ENCODE measurements at places on chromosomes 5 and 9. TPM values are rescaled to one million over a fixed set of nuclear protein-coding genes. Genes with fewer than 3 reads are reported as not detected.

DNA sequence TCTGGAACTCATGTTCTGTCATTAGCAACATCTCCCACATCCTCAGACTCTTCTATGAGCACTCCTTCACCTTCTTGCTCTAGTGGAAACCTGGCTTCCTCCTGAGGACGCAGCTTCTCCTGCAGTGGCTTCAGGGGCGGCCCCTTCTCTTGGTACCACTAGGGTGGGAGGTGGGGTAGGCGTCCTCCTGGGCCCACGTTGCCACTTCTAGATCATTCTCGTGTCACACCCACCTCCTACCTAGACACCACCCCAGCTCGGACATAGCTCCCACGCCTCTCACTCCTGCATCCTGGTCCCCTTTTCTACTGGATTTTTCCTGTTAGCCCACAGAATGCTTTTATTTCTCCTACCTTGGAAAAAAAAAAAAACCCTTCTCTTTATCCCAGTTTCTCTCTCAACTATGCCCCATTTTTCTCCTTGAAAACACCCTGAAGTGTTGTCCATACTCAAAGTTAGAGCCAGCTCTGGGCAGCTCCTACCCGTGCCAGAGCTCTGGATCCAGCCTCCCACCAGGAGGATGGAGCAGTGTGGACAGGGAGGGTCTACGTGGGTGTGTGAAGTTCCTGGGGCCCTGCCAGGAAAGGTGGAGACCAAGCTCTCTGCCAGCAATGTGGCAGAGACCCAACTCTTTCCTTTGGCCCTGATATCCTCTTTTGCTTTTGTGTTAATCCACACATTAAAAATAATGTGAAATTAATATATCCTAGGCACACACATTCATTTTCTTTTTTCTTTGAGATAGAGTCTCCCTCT is 179.2 kb downstream of the HSPA4 start:
- H3K27ac ChIP-seq, result no peak overlapping the region
- DNase-seq, result no peak
- no peak overlapping the region for H3K4me3 ChIP-seq
- H3K36me3 ChIP-seq, result no peaks in the 10 kb centered on the region
- no peaks in the 10 kb centered on the region for H3K27me3 ChIP-seq

The OR1J2 gene
- not detected for polyA plus RNA-seq

The FOXD4L4 gene
- polyA plus RNA-seq, result not detected

The LIX1 gene
- 2.7 TPM for polyA plus RNA-seq

The ADAMTS19 gene
- polyA plus RNA-seq, result 1.1 TPM

The FOXD4L5 gene
- polyA plus RNA-seq, result 0.24 TPM

DNA sequence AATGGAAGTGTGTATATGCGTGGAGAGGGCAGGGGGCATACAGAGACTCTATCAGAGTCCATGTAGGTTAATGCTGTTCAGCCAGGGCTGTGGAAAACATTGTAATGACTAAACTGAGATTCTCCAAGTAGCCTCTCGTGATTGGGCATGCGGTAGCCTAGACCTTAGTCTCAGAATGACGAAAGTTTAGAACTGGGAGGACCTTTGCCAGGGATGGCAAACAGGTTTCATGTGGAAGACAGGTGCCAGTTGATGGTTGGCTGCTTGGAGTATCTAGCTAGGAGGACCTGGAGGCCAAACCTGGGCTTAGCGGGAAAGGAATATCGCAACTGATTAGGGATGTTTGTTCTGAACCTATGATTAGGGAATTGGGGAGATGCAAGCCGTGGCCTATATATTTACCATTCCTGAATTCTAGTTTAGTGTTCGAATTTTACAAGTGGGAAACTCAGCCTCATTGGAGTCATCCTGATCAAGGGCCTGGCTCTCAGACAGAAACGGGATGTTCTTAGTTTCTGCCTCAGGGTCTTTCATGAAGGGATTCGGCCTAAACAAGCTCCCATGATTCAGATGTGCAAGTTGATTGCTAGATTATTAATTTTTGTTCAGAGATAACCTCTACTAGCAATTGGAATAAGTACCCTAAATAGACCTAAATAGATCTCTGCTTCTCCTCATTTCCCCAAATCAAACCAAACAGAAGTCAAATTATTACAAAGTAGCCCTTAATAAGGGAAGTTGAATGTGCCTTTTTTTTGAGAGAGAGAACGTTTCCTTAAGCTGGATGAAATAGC is 26.8 kb upstream of the TJP2 start:
- no peak overlapping the region for H3K4me3 ChIP-seq
- H3K36me3 ChIP-seq, result no peaks in the 10 kb centered on the region
- H3K4me1 ChIP-seq, result peaks cover 14% of the 10 kb centered on the region
- no peak for DNase-seq
- no peak overlapping the region for H3K27ac ChIP-seq
- no peaks in the 10 kb centered on the region for H3K27me3 ChIP-seq

DNA sequence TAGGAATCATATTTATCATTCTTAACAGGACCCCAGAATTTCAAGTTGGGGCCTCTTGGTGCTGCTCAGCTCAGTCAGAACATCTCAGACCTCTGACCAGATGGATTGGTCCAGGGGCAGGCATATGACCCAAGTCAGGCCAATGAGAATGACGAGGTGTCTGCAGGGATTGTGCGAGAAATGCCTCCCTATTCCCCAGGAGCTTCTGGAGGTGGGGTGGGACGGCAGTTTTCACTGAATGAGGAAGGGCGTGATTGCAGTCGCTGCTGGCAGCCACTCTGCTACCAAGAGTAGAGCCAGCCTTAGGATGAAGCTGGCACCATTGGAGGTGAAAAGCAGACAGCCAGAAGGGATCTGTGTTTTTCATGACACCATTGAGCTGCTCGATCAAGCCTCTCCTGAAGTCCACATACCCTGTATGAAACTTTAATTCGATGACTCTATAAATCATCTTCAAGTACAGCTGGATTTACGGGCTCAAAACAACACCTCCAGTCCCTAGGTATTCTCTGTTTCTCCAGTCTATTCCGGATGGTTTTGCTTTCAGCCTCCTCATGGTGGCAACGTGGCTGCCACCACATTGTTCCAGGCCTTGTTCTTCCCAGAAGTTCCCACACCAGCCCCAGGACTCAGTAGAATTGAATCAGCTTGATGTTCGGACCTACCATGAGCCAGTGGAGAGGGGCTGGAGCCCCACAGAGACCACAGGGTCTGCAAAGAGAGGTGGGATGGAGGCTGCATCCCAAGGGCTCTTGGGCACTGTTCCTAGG is 70.2 kb upstream of the ADAMTS2 start:
- H3K27me3 ChIP-seq, result peaks cover 19% of the 10 kb centered on the region
- no peak for DNase-seq
- H3K36me3 ChIP-seq, result no peaks in the 10 kb centered on the region
- H3K4me1 ChIP-seq, result no peaks in the 10 kb centered on the region
- H3K4me3 ChIP-seq, result no peak overlapping the region
- H3K27ac ChIP-seq, result no peak overlapping the region

GRCh38 chr5:98510143-98510985 is 263.1 kb upstream of the RGMB start:
- no peaks in the 10 kb centered on the region for H3K4me1 ChIP-seq
- H3K36me3 ChIP-seq, result no peaks in the 10 kb centered on the region
- peak; percentile 9 for DNase-seq
- no peak overlapping the region for H3K4me3 ChIP-seq
- no peak overlapping the region for H3K27ac ChIP-seq

All from left lung (tissue), 14 donors.